ENCODE measurements at places on chromosomes 13 and 19.

- DNase-seq: no peak
Observed at GRCh38 chr19:10535613-10536012, 8.1 kb upstream of the ATG4D start.

- no peak for DNase-seq
Observed at GRCh38 chr13:26272621-26273020, 18.7 kb downstream of the CDK8 start.

DNA sequence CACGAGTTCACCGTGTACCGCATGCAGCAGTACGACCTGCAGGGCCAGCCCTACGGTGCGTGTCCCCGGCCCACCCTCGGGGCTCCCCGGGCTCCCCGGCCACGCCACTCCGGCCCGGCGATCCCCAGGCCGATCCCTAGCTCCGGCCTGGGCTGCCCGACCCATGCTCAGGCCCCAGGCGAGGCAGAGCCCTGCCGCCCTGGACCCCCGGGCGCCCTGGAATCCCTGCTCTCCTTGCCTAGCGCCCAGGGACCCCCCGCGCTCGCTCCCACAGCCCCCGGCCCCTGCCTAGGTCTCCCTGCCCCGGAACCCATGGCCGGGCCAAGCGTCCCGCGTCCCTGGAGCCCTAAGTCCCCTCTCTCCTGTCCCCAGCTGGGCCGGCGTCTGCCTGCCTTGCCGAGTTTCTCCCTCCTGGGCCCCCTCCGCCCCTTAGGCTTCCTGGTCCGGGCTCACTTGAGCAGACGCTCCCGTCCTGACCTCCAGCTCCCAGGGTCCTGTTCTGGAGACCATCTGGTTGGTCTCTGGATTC, 494 bp downstream of the NCLN start:
- no peak for DNase-seq

DNA sequence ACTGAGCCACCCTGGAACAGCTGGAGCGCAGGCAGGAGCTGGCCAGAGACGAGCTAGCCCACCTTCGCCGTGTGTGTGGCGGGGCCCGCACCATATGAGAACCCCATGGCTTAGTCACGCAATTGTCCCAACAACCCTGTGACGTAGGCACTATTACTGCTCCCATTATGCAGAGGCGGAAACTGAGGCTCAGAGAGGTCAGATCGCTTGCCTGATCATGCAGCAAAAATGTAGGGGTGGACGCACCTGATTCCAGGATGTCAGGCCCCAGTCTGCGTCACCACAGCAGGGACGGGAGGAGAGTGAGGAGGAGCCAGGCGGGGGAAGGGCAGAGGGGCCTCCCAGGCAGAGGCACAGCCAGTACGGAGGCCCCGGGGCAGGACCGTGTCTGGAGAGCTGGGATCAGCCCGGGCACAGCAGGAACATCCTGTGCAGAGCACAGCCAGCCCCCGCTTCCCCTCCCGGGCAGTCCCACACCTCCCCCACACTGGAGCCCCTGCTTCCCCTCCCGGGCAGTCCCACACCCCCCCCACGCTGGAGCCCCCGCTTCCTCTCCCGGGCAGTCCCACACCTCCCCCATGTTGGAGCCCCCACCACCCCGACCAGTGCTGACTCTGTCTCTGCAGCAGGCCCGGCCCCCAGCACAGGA, 16.7 kb downstream of the PIP5K1C start:
- DNase-seq: no peak

DNA sequence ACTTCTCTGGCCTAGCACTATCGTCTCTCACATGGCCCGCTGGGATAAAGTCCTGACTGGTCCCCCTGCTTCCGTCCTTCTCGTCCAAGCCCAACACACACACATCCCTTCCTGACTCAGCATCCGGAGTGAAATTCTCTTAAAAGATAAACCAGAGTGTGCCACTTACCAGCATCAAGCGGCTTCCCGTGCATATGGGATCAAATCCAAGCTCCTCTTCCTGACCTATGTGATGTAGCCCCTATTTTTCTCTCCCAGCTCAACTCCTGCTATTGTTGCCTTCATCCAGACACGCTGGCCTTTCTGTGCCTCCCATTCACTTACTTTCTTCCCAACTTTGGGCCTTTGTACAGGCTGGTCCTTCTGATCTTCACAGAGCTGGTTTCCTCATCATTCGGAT, 530.4 kb downstream of the DIAPH3 start:
- no peak for DNase-seq
